ENCODE measurements at places on chromosomes 2 and 18.

DNA sequence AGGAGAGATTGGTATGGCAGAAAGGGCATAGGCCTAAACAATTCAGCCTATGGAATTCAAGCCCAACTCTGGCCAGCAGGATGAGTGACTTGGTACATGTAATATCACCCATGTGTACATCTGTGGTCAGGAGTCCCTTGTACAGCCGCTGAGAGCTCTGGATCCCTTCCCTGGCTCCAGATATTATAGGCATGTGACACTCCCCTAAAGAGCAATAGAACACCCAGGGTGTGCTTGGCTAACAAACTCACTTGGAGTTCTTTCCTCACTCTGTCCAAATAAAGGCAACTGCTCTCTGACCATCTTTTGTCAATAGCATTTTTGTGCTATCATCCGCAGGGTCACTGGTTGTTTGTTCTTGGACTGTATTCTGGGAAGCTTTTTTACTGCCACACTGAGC lies 197.4 kb upstream of the NCKAP5 start:
- DNase-seq = no peak

DNA sequence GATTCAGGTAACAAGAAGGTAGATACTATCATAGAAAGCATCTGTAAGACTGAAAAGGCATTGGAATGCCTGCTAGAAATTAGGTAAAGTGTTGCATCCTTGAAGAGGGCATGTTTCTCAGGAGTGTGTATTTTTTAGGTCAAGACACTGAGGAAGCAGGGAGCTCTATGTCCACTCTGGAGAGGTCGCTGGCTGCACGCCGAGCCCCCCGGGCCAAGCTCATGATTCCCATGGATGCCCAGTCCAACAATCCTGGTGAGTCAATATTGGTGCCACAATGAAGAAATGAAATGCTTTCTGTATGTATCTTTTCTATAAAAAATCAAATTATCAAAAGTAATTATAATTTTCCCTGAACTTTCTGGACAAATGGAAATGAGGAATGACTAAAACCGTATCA lies 756.7 kb downstream of the MBD2 start:
- no peak for DNase-seq

DNA sequence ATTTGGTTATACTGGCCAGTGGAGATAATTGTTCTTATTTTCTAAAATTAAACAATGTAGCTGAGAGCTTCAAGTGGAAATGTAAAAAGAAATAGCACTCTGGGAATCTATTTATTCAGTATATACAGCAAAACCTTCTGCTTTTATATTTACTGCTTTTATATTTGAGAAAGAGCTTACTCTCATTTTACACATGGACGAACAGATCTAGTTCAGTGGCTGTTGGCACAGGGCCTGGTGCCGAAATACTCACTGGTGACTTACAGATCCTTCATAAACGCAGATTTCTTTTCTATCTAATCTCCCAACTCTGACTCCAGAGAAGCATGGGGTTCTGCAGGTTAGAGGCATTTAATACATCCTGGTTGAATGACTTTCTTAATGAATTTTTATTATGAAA lies 266.2 kb downstream of the ASXL3 start:
- peak; percentile 27 for DNase-seq

- DNase-seq = no peak
Measured at GRCh38 chr2:239285071-239285931, 115.5 kb downstream of the HDAC4 start.

DNA sequence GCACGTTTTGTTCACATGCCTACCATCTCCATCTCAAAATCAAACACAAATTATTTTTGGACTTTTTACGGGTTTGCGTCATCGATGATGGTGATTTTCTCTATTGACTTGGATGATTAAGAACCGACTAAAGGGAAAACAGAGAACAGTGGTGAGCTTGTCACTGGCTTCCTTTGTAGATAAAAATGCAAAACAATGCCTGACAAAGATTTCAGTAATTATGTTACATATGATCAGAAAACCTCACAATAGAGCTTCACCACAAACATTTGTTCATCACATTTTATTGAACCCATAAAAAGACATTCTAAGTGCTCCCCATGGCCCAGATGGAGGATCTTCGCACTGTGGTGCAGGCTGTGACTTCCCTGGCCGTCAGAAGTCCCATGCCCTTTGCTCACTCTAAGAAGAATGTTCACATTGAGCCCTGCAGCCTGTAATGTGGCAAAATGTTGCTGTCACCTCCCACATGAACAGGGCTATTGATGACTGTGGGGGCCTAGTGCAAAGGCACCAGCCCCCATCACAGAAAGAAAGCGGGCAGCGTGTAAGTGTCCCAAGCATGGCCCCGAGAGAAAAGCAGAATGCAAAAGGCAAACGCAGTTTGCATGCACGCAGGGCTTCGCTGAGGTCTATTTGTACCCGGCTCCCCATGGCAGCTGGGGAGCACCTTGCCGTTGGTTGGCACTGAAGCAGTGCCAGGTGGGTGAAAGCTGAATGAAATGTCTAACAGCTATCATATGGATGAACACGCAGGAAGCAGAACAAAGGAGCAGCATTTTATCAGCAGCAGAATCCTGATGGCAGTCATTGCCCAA lies 60.6 kb downstream of the BCL2 start:
- peak; percentile 79 for DNase-seq

GRCh38 chr18:35422237-35422636 lies 45.1 kb upstream of the ZNF396 start:
- no peak for DNase-seq

GRCh38 chr2:5926871-5927512 lies 234.8 kb downstream of the SOX11 start:
- no peak for DNase-seq

DNA sequence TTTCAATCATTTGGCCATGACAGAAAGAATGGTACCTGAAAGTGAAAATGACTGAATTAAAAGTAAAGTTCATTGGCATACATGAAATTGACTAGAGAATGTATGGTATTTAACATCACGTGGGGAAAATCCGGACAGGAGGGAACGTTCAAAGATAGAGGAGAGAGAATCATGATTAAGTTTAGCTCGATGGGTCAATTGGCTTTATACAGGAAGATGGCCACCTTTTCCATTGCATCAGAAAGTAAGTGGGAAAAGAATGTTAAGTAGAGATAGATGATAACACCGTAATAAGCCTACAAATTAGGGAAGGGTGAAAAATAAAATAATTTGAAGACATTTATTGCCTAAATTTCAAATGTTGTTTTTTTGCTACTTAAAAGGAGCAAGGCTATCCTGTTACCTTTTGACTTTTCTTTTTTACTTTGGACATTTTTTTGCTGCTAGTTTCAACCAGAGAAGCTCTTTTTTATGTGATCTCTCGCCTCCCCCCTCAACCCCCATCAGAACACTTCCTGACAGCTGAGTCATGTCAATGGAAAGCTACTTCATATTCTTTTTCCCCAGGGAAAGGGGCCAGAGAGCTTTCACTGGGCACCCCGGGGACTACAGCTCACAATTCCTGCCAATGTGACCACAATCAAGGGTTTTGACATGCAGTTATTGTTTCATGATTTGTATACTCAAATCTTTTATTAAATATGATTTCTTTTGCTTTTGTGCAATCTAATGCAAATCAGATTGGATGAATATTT lies 767 bp upstream of the CCDC102B start:
- no peak for DNase-seq

- DNase-seq = no peak
Measured at GRCh38 chr18:31744321-31745067, 16.2 kb downstream of the SLC25A52 start.

DNA sequence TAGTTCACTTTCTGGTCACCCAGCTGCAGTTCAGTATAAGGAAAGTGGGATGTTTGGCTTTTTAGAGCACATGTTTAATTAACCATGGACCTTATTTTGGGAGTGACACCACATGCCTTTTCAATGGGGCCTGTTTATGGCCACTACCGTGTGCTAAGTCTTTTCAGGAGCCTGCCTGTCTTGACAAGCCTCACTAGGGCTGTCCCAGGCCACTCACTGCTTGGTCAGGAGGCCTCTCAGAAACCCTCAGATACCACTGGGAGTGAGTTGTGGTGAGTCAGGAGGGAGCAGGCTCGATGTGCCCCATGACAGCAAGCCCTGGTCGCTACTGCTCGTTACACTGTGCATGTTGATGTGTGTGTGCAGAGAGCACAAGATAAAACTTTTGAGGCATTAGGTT lies 123.0 kb downstream of the MAP4K4 start:
- DNase-seq = no peak

GRCh38 chr2:193542762-193543161 lies 1348.0 kb upstream of the TMEFF2 start:
- DNase-seq = peak; percentile 35

DNA sequence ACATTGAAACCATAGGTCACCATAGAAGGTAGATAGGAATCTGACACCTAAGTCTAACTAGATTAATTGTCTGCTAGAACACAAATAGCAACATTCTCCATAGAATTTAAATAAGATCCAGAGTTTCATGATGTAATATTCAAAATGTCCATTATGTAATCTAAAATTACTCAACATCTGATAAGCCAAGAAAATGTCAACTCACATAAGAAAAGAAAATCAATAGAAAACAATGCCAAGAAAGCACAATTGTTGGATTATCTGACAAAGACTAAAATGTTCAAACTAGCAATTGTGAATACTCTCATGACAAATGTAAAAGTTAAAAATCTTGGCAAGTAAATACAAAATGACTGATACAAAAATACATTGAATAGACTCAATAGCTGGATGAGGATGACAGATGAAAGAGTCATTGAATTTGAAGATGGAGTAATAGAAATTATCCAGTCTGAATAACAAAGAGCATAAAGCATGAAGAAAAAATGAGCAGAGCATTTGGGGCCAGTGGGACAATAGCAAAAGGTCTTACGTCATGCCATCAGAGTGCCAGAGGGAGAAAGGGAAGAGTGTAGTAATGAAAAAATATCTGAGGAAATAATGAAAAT lies 358.6 kb downstream of the METTL4 start:
- DNase-seq = no peak

GRCh38 chr2:99389946-99390345 lies 52.8 kb downstream of the EIF5B start:
- no peak for DNase-seq

DNA sequence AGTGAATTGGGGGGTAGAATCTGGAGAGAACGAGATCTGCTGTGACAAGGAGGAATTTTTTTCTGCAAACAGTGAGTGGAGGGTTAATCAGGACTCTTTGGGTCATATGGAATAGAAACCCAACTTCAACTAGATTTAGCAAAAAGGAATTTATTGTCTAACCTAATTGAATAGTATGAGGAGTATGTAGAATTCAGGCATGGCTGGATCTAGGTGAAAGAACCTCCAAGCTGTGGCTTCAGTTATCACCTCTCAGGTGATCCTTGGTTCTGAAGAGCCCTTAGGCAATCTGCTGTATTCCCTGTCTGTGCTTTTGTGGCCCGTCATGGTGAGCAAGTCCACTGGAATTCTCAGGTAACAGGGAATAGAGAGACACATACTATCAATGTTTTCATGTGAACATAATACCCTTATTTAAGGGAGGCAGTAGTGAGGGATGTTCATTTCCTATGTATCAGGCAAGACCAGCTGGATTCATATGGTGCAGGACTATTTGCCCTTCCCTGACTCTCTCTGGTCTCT lies 164.7 kb downstream of the ALPK2 start:
- no peak for DNase-seq

GRCh38 chr2:132420816-132421805 lies 4.5 kb downstream of the GPR39 start:
- DNase-seq = no peak

GRCh38 chr18:25077944-25078723 lies 273.8 kb downstream of the ZNF521 start:
- DNase-seq = no peak

DNA sequence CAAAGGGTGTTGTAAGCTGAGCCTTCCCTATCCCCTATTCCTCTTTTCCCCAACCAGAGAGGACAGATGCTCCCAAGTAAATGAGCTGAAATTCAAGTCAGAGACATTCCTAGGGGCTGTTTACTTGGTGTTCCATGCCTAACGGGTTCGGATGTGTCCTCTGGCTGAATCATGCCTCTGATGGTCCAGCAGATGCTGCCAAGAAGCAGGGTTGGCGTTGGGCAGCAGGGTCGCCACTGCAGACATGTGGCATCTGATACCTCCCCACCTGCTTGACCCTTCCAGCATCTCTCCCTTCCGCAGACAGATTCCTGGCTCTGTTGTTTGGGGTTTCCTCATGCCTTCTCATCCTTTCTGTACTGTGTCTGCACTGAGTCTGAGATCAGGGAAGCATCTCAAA lies 108.3 kb downstream of the HNRNPLL start:
- DNase-seq = no peak

- no peak for DNase-seq
Measured at GRCh38 chr2:156563994-156564753, 128.0 kb downstream of the GPD2 start.

DNA sequence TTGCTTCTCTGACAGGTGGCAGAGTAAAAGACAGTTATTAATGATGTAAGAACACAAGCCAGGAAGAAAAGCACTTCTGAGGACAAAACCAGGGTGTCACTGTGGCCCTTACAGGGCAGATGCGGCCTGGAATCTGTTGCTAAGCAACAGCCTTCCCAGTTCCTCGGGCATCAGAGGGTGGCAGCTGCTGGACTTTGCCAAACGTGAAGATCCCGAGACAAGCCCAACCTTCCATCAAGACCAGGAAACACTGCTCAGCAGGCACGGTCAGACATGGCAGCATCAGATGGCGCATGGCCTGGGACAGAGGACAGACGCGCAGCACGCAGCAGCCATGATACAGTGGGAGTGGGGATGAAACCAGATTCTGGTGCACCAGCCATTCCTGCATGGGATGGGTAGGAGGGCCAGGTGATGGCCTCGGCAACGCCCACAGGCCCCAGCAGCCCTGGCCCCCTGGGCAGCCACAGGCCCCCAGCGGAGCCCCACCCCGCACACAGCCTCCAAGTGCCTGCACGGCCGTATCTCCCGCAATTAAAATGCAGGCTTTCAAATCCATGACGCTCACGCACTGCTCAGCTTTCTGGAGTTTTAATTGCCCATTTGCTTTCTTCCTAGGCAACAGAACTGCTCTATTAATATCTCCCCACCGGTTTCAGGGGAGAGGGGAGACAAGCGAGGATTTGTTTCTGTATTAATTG lies 89.0 kb downstream of the EIPR1 start:
- peak; percentile 84 for DNase-seq

DNA sequence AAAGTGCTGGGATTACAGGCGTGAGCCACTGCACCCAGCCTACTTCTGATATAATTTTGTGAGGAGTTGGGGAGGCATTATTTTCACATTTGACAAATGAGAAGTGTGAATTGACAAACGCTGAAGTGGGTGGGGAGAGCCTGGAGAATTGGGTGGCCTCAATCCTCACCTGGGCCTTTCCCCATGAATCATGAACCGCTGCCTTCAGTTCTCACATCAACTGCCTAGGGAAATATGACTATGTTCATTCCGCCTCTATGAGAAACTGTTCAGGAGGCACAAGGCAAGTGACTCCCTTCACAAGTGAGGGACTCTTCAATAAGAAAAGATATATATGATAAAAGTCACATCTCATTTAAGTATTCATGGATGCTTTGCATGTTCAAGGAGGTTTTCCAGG lies 96.6 kb upstream of the RND3 start:
- DNase-seq = no peak

GRCh38 chr2:82344670-82345069 lies 2040.1 kb upstream of the LRRTM1 start:
- no peak for DNase-seq

Measured in COR-L47 (cell line).